ENCODE measurements at places on chromosomes 12 and 14. TPM values are rescaled to one million over a fixed set of nuclear protein-coding genes. Genes with fewer than 3 reads are reported as not detected.

DNA sequence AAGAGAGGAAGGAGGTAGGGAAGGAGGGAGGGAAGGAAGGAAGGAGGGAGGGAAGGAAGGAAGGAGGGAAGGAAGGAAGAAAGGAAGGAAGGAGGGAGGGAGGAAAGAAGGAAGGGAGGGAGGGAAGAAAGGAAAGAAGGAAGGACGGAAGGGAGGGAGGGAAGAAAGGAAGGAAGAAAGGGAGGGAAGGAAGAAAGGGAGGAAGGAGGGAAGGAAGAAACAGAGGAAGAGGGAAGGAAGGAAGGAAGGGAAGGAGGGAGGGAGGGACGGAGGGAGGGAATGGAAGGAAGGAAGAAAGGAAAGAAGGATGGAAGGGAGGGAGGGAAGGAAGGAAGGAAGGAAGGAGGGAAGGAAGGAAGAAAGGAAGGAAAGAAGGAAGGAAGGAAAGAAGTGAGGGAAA lies 22.4 kb upstream of the CCDC63 start:
- no peaks in the 10 kb centered on the region for H3K36me3 ChIP-seq
- DNase-seq = no peak
- no peaks in the 10 kb centered on the region for H3K4me1 ChIP-seq
- no peak overlapping the region for H3K27ac ChIP-seq

- H3K4me1 ChIP-seq = no peaks in the 10 kb centered on the region
- H3K27me3 ChIP-seq = no peaks in the 10 kb centered on the region
- H3K27ac ChIP-seq = no peak overlapping the region
These were observed 67.8 kb downstream of the NTF3 start for GRCh38 chr12:5499566-5500330.

The SPTB gene
- 554 TPM for total RNA-seq

The AMN gene
- not detected for total RNA-seq

DNA sequence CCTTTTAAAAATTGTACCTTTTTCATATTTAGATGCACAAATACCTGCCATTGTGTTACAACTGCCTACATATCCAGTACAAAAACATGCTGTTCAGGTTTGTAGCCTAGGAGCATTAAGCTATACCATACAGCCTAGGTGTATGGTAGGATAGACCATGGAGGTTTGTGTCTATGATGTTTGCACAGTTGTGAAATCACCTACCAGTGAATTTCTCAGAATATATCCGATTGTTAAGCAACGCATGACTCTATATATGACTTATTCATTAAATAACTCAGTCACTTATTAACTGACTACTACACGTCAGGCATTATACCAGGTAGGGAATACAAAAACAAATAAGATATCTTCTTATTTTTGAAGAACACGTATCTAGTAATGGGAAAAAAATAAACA lies 26.2 kb upstream of the ETNK1 start:
- DNase-seq = no peak
- no peak overlapping the region for H3K27ac ChIP-seq
- H3K4me1 ChIP-seq = no peaks in the 10 kb centered on the region
- no peaks in the 10 kb centered on the region for H3K36me3 ChIP-seq
- no peaks in the 10 kb centered on the region for H3K27me3 ChIP-seq

DNA sequence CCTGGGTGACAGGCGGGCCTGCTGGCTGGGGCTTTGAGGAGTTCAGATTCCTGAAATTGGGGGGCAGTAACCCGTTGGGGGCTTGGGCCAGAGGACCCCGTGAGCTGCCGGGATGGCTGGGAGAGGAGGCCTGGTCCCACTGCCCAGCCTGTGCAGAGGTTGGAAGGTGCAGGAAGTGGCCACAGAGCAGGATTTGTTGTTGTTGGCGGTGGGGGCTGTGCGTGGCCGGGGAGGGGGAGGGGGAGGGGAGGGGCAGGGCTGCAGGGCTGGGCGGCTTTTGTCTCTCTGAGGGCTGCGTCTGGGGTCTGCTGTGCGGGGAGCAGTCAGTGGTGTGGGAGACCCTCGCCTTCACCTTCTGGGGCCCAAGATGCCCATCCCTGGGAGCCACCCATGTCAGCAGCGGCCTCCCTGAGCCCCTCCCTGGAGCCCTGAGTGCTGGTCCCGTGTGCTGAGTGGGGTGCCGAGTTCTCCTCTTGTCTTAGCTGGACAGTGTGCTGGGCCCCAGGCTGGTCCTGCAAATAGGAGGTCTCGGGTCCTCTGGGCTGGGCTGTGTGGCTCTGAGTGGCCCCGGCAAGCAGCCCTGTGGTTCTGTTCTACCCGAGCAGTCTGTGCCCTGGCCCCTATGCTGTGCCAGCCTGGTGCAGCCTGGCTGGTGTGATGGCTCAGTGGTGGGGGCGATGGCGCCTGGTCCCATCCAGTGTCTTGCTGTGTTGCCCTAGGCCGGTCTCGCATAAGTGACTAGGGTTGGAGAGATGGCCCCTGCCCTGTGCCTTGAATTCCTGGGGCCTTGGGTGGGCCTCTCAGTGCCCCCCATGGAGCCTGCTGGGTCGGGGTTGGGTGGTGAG lies 10.3 kb downstream of the KIF26A start:
- H3K27ac ChIP-seq = no peak overlapping the region
- no peaks in the 10 kb centered on the region for H3K4me1 ChIP-seq
- no peak overlapping the region for H3K4me3 ChIP-seq
- no peaks in the 10 kb centered on the region for H3K36me3 ChIP-seq

DNA sequence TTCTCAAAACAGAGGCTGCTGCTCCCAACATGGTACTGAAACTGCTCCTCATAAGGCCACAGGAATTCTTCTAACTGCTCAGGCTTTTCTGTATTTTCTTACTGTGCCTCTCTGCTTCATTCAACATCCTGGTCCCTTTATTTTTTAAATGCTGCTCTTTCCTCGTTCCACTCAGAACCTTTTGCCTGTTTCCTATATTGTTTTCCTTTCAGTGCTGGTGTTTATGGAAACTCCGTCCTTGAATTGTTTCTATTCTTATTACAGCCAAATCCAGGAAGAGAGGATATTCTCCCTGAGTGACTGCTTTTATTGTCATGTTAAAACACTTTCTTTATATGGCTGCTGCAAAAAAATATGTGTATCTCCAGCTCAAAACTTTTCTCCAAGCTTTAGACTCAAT lies 173.0 kb upstream of the E2F7 start:
- no peaks in the 10 kb centered on the region for H3K27me3 ChIP-seq
- H3K27ac ChIP-seq = no peak overlapping the region
- no peak overlapping the region for H3K4me3 ChIP-seq
- H3K36me3 ChIP-seq = no peaks in the 10 kb centered on the region
- no peaks in the 10 kb centered on the region for H3K4me1 ChIP-seq
- DNase-seq = no peak

- no peaks in the 10 kb centered on the region for H3K36me3 ChIP-seq
- H3K27ac ChIP-seq = no peak overlapping the region
- H3K4me3 ChIP-seq = no peak overlapping the region
- no peak for DNase-seq
These were observed 878.1 kb downstream of the C12orf50 start for GRCh38 chr12:87150969-87151662.

DNA sequence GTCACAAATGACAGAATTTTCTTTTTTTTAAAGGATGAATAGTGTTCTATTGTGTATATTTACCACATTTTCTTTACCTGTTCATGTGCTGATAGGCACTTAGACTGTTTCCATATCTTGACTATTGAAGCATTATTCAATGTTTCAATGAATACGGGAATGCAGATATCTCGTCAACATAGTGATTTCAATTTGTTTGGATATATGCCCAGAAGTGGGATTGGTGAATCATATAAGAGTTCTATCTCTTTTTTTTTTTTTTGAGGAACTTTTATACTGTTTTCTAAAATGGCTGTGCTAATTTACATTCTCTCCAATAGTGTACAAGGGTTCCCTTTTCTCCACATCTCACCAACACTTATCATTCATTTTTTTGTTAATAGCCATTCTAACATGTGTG lies 97.9 kb upstream of the FAR2 start:
- no peak for DNase-seq
- no peaks in the 10 kb centered on the region for H3K4me1 ChIP-seq
- no peak overlapping the region for H3K27ac ChIP-seq

The PROX2 gene
- not detected for total RNA-seq

DNA sequence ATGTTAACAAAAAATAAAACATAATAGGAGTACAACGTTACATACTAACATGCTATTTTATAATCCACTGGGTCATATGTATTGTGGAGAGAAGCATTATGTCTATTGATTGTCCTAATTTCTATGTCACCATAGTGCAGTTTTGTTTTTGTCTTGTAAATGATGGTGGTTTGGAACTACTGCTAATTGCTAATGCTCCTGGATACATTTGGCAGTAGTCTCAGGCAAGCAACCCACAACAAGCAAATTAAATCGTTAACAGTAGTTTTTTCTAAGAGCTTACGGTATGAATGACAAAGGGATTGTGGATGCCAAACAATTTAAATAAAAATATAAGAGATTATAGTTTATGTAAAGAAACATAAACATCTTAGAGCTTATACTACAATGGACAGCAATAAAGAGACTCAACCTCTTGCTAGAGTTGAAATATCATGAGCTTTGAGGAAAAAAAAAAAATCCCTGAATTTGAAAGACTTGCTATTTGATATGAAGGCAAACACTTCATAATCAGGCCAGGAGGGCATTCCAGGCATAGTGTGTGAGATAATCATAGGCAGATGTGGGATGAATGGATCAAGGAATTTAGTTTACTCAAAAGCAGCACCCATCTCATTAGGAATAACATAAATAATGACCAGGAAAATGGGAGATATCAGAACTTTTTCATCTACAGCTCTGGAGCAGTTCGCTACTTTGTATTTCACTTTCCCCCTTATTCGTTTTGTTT lies 181.3 kb downstream of the CCDC59 start:
- no peaks in the 10 kb centered on the region for H3K4me1 ChIP-seq
- H3K27ac ChIP-seq = no peak overlapping the region
- H3K36me3 ChIP-seq = no peaks in the 10 kb centered on the region

- H3K4me3 ChIP-seq = no peak overlapping the region
- DNase-seq = no peak
These were observed 12.7 kb downstream of the SCYL2 start for GRCh38 chr12:100279607-100280244.

GRCh38 chr14:101025696-101026095 lies 122.2 kb upstream of the RTL1 start:
- no peak overlapping the region for H3K4me3 ChIP-seq
- no peak overlapping the region for H3K27ac ChIP-seq
- no peaks in the 10 kb centered on the region for H3K27me3 ChIP-seq

DNA sequence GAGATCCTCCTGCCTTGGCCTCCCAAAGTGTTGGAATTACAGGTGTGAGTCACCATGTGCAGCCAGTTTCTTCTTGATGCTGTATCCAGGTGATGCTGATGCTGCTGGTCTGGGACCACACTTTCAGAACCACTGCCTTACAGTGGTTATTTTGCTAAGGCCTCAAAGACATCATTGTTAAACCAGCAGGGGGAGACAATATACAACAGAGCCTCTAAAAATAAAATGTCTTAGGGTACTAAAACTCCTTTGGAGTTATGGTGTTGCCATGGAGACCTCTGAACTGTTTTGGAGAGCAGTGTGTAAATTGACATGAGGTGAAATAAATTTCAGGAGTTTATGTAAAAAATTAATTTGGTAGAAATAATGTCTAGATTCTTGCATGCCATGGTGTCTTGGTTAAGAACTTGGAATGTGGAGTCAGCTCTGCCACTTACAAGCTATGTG lies 1.1 kb upstream of the ARG2 start:
- H3K4me1 ChIP-seq = peaks cover 36% of the 10 kb centered on the region
- peak overlapping the region; percentile 89 for H3K27ac ChIP-seq

- no peak for DNase-seq
- peaks cover 53% of the 10 kb centered on the region for H3K4me1 ChIP-seq
- no peaks in the 10 kb centered on the region for H3K27me3 ChIP-seq
- no peaks in the 10 kb centered on the region for H3K36me3 ChIP-seq
These were observed 1.1 kb upstream of the RHOF start for GRCh38 chr12:121794534-121795033.

DNA sequence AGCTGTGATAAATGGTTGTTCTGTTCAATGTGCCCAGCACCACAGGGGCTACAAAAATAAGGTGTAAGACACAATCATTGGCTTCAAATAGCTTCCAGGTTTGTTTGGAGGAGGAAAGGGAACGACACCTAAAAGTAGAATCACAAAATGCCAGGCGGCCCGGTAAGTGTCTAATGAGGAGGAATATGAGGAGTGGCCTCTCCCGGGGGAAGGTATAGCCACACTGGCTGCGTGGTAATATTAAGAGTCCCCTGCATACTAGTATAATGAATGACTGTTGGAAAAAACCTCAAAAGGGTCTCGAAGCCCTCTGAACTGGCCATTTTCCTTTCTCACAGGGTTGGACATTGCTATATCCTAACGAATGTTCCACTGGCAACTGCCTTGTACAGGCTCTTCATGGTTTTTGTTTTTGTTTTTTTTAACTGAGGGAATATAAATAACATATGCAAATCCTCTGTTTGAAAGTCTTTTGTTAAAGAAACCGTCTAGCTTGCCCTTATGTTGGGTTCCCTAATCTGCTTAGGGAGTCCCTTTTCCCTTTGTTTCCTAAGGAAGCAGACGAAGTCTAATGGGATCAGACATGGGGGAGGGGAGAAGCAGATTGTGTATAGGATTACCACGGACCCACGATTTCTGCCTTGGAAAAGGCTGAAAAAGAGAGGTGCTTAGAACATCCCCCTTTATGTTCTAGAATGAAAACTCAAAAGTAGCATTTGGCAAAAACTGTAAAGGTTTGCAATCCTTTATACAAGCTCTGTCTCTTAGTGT lies 4.2 kb downstream of the CCDC60 start:
- peaks cover 23% of the 10 kb centered on the region for H3K27me3 ChIP-seq
- no peaks in the 10 kb centered on the region for H3K36me3 ChIP-seq
- DNase-seq = no peak
- no peaks in the 10 kb centered on the region for H3K4me1 ChIP-seq

GRCh38 chr12:125185740-125186470 lies 120.7 kb downstream of the AACS start:
- peak; percentile 33 for DNase-seq
- peaks cover 17% of the 10 kb centered on the region for H3K4me1 ChIP-seq
- no peak within 1 kb of the TSS for H3K27ac ChIP-seq
- peaks cover 28% of the 10 kb centered on the region for H3K27me3 ChIP-seq
- no peaks in the 10 kb centered on the region for H3K36me3 ChIP-seq

DNA sequence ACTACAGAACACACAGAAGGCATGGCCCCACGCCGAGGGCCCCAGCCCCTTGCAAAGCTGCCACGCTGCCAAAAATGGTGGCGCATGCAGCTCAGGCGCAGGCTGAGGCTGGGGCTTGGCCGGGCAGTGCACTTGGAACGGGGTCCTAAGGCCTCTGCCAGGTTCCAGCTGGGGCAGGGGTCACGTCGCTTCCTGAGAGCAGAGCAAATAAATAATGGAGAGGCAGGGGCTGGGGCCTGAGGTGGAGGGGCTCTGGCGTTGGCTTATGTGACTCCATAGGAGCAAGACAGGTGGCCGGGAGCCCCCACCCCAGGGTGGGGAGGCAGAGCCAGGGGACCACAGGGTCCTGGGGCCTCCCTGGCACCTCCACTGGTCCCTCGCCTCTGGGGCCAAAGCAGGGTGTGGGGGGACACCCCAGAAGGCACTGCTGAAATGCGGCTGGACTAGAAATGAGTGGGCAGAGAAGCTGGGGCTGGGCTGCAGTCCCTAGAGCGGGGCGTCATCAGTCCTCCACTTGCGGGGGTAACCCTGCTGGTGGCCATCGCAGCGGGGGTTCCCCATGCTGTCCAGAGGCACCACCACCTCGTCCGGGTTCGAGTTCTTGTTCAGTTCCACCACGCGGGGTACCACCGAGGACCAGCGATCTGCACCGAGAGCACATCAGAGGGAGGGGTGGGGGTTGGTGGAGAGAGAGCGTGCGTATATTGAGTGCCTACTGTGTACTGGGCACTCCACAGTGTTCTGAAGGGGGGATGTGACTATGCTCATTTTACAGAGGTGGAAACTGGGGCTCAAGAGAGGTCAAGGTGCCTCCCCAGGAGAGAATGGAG lies 49.8 kb downstream of the TRPV4 start:
- no peak overlapping the region for H3K4me3 ChIP-seq
- no peaks in the 10 kb centered on the region for H3K4me1 ChIP-seq
- no peak overlapping the region for H3K27ac ChIP-seq
- no peaks in the 10 kb centered on the region for H3K27me3 ChIP-seq
- no peak for DNase-seq
- no peaks in the 10 kb centered on the region for H3K36me3 ChIP-seq

All from gastrocnemius medialis (tissue), 4 donors.